Thoracic aorta (tissue), 2 donors: ENCODE measurements at places on chromosomes 7 and 10.

- DNase-seq, result no peak
Measured at GRCh38 chr7:101594790-101595189, 34.3 kb downstream of the MYL10 start.

DNA sequence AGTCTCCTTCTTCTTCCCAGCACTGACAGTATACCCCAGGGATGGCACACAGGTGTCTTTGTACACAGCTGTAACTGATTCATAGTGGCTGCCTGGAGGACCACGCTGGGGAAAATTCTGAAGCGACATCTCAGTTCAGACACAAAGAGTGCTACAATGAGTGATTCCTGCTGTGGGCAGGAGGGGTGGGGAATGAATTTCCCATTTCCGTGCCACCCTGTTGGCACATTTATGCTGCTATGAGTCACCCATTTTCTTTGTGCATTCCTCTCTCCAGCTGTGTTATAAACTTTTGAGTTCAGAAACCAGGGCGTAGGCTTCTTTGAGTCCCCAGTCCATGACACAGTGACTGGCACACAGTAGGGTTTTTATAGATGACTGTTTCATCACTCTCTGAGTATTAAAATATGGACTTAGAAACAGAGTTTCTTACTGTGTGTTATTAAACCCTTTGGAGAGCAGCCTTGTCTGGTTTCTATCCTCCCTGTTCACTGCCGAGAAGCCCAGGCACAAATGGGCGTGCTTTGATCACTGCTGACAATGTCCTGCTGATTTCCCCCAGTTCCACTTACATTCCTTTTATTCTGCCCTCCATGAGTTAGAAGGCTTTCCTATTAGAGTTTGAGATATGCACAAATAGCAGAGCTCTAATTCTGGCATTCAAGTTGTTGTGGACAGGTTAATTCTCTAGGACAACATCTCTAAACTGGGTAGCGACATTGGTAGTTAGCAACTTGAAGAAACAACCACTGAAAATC lies 24.0 kb upstream of the NPS start:
- DNase-seq, result no peak

DNA sequence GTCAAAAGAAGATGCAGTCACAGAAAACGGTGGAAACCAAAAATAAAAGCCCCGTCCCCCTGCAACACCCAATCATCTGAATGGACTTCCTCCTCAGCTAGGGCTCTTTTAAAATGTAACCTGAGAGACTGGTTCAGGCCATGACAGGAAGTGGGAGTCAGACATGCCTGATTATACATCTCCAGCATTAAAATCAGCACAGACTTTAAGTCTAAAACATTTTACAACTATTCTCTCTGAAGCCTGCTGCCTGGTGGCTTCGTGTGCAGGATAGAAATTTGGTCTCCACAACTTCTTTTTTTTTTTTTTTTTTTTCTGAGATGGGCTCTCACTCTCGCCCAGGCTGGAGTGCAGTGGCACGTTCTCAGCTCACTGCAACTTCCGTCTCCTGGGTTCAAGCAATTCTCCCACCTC lies 30.3 kb downstream of the HACD1 start:
- no peak for DNase-seq

- no peak for DNase-seq
Measured at GRCh38 chr10:31702005-31702404, 226.6 kb downstream of the ARHGAP12 start.

- DNase-seq, result no peak
Measured at GRCh38 chr10:15570738-15571339, 148.9 kb downstream of the ITGA8 start.

- peak; percentile 60 for DNase-seq
Measured at GRCh38 chr10:13707156-13707881, 120.6 kb downstream of the PRPF18 start.

DNA sequence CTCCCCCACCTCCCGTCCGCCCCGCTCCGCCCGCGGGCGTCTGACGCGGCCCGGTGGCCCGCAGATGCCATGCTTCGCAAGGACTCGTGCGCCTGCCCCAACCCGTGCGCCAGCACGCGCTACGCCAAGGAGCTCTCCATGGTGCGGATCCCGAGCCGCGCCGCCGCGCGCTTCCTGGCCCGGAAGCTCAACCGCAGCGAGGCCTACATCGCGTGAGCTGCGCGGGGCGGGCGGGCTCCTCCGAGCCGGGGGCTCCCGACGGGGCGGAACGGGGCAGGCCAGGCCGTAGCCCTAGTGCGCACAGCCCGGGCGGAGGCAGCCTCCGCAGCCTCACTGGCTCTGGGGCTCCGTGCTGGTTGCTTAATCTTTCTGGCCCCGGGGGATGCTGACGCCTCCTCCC lies 2.8 kb downstream of the ASIC3 start:
- DNase-seq, result no peak

- no peak for DNase-seq
Measured at GRCh38 chr10:69831231-69831855, 29.6 kb downstream of the COL13A1 start.

- DNase-seq, result no peak
Measured at GRCh38 chr7:140239653-140239935, 62.8 kb upstream of the KDM7A start.

GRCh38 chr10:73762915-73763314 lies 18.7 kb downstream of the SEC24C start:
- DNase-seq, result no peak

DNA sequence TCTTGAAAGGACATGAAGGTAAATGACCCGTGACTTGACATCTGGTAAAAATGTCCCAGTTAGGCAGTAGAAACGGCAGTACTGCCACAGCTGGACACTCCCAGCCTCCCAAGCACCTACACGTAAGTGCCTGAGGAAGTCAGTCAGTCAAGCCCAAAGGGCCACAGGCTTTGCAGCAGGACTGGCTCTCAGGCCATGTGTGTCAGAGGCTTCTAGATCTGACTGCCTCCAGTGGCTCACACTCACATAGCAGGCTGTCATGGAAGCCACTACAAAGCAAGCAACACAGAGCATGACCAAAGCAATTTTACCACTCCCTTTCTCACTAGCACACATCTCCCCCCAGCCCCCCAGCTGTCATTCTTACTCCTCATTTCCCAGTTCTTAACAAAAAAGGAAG lies 17.8 kb upstream of the CCNJ start:
- no peak for DNase-seq

GRCh38 chr10:104796823-104797222 lies 155.7 kb downstream of the SORCS3 start:
- no peak for DNase-seq

- no peak for DNase-seq
Measured at GRCh38 chr7:100799037-100799896, 28.1 kb downstream of the EPHB4 start.

- no peak for DNase-seq
Measured at GRCh38 chr7:85275204-85275603, 88.3 kb upstream of the SEMA3D start.

DNA sequence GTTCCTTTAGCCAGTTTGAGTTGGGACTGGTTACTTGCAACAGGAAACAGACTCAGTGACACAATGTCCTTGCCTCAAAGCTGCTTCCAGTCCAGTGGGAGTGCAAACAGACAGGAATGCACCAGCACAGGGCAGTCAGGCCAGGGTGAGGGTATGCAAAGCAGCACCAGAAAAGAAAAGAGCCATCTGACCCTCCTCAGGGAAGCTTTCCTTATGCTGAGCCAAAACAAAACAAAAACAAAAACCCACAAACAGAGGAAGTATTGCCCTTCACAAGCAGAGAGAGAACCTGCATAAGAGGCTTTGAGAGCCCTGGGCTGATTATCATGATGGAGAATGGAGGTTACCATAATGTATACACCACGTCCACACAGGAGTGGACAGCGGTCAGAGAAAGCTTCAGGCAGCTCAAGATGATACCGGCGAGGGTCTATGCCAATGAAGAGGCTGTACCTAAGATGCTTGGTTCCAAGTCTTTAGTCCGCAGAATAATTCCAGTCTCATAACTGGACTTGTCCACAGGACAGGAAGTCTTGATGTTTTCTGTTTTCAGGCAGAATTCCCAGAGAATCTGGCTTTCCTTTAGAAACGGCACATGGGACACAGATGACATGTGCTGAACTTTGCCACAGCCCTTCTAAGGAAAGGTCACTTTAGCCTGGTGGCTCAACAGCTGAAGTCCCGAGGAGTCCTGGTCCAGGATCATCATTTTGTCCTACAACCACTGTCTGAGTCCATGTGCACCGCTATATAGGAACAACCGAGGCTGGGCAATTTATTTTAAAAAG lies 263.3 kb downstream of the TNS3 start:
- DNase-seq, result no peak

DNA sequence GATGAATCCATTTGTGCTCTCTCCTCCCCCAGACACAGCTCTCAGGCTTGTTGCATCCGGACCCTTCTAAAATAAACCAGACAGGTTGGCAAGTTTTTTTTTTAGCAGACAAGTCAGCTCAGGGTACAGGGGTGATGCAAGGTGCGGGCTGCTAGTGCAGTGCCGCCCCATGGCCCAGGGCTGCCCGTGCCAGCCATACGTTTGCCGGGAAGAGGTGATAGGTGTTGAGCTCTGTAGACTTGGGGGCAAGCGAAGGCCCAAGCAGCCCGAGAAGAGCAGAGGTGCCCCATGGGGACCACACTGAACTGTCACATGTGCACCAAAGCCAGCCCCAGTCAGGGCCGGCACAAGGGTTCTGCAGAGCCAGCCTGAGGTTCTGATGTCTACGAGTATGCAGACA lies 57.1 kb upstream of the PDSS1 start:
- no peak for DNase-seq

DNA sequence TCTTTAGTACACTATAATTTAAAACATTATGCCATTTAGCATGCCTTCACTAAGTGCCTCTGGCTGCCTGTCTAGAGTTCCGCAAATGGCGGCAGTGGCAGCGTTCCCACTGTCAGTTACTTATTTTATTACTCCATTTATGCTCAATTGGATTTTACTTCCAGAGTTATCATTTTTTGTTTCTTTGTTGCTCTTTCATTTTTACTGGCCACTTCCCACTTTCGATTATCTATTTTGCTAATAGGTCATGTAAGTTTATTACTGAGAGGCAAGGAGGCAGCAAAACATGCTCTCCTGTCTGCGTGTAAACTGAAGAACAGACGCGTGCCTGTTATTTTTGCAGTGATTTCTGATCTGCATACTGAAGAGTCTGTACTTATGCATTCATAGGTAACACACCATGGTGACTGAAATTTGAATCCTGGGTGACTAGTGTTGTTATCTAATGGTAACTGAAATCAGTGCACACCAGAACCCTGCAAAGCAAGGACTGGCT lies 23.1 kb downstream of the KDM7A start:
- DNase-seq, result no peak

DNA sequence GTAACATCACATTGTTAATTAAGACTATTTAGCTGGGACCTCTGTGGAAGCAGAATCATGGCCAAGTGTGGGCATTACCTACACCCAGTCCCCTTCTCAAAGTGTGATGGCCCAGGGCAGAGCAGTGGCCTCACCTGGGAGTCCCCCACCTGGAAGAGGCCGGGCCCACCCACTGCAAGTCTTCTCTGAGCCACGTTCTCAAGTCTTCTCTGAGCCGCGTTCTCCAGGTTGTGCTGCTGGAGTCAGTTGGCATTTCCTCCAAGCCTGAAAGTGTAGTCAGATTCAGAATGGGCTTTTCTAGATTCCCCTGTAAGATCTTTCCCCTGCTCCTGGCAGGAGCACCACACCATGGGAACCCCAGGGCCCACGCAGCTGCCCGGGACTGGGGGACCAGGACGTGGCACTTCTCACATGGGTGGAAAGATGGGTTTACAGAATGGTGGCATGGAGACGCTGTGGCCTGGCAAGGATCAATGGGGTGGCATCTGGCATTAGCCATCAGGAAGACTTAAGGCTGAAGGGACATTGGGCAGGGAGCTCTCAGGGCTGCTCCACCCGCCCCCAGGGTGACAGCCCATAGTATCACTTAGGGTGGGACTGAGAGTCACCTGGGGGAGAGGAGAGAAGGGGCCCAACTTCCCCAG lies 68.0 kb downstream of the MKI67 start:
- no peak for DNase-seq

DNA sequence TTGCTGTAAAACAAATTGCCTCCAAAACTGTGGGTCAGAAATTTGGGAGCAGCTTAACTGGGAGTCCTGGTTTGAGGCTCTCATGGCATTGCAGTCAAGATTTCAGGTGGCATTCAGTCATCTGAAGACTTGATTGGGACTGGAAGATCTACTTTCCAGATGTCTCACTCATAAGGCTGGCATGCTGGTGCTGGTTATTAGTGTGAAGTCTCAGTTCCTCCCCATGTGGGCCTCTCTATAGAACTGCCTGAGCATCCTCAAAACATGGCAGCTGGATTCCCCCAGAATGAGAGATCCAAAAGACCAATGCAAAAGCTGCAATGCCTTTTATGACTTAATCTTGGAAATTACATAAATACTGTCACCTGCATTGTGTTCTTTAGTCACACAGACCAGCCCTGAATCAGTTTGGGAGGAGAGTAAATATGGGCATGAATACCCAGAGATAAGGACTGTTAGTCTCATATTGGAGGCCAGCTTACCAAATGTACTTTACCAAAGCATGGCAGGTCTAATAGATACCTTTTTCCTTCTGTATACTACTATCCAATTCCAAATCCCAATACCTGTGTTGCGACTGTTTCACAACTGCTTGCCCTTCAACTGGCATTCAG lies 6.5 kb upstream of the HERPUD2 start:
- no peak for DNase-seq

GRCh38 chr10:124004663-124005004 lies 88.8 kb downstream of the CHST15 start:
- no peak for DNase-seq

DNA sequence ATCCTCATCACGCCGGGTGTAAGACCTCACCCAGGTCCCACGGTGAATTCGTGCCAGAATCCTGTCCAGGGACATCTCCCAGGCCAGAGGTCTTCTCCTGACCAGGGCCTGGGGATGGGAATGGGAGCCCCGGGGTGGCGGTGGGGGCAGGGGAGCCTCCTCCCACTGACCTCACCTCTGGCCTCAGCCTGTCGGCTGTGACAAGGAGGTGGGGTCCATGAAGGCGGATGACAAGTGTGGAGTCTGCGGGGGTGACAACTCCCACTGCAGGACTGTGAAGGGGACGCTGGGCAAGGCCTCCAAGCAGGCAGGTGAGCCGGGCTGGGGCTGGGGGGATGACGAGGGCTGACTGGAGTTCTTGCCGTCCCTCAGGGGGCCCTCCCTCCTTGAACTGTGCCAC lies 41.3 kb downstream of the TBATA start:
- no peak for DNase-seq
